Fibroblast of skin of abdomen (primary cell): ENCODE measurements at places on chromosomes 12 and 14.

DNA sequence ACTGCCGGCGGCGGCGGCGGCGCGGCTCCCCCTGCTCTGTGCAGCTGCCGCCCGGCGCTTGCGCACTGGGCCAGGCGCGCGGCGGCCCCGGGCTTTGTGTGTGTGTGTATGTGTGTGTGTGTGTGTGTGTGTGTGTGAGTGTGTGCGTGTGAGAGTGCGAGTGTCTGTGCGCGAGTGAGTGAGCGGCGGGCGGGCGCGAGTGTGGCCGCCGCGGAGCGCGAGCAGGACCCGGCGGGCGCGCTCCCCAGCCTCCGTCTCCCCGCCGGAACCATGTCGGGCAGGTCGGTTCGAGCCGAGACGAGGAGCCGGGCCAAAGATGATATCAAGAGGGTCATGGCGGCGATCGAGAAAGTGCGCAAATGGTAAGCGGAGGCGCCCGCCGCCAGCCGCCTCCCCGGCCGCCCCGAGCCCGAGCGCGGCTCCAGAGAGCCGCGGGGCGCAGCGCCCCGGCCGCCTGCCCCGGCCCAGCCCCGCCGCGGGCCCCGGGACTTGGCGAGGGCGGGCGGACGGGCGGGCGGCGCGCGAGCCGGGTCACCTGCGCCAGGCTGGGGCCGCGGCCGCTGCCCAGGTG, at the start of gene BCL7A:
Gene BCL7A, plus strand, starts transcription at position 63 of the 571 bp plus-strand sequence. Its CDS starts 208 bp downstream, at position 271.
- peak; percentile 85 for DNase-seq

GRCh38 chr12:24398605-24399004, 449.1 kb upstream of the SOX5 start:
- no peak for DNase-seq

- DNase-seq, result no peak
Measured at GRCh38 chr14:66421990-66422946, 63.9 kb upstream of the CCDC196 start.

DNA sequence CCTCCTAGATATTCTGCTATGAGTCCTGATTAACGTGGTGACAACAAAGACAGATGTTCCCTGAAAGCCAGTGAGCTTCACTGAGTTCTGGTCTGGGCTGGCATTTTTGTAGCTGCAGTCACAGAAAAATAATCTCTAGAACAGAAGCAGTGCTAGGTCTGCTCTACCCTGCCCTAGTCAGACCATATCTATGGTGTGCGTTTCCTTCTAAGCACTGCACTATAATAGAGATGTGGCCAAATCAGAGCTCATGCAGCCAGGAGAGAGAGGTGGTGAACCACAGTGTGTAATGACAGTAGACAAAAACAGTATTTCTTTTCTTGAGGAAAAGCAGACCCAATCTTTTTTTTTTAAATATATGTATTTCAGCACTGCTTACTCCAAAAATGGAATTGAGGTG, 76.3 kb downstream of the CMAS start:
- no peak for DNase-seq

DNA sequence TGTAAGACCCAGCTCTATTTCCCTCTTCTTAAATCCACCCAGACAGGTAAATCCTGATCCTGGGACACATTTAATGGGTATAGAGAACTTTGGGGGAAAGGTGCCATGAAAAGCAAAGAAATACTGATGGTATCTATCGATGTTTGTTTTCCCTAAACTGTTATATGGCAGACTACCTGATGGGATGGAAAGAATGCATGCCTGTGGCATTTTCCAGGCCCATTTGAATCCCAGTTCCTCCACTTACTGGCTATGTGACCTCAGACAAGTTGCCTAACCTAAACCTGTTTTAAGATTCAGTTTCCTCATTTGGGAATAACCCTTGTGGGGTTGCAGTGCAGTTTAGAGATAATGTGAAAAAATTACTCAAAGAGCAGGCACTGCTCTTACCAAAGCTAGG, 404.5 kb downstream of the FUT8 start:
- no peak for DNase-seq

- peak; percentile 99 for DNase-seq
Measured at GRCh38 chr14:68977718-68978171, 1.4 kb downstream of the ACTN1 start.

DNA sequence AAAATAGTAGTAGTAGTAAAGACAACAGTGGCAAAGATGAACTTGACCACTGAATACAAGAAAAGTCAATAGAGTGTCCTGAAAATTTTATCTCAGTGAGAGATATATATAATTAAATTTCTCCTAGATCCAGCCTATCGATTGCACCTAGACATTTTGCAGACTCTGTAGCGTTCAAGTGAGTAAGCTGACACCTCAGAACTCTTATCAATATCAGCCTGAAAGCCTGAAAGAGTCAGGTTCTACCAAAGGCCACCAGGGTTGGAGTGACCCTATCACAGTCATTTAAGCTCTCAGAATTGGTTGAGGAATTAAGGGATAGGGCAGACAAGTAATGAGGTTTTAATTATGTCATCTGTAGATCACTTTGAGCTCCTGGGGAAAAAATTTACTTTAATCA, 174.6 kb downstream of the SRGAP1 start:
- DNase-seq, result no peak

DNA sequence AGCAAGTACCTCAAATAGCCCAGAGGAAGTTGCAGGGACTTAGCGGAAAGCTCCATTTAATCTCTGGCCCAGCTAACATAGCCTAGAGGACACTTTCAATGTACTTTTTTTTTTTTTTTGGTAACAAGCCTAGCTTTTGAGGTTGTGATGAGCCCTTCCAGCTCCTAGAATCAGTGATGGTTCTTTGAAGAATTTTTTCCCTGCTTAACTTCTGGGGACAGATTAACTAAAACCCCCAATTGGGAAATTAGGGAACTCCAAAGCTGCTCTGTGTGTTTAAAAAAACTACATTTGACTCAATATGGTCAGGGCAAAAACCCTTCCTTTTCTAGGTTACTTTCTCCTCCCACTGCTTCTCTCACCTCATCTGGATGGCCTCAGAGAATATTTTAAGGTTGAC, 23.9 kb upstream of the ITGA5 start:
- DNase-seq, result no peak

DNA sequence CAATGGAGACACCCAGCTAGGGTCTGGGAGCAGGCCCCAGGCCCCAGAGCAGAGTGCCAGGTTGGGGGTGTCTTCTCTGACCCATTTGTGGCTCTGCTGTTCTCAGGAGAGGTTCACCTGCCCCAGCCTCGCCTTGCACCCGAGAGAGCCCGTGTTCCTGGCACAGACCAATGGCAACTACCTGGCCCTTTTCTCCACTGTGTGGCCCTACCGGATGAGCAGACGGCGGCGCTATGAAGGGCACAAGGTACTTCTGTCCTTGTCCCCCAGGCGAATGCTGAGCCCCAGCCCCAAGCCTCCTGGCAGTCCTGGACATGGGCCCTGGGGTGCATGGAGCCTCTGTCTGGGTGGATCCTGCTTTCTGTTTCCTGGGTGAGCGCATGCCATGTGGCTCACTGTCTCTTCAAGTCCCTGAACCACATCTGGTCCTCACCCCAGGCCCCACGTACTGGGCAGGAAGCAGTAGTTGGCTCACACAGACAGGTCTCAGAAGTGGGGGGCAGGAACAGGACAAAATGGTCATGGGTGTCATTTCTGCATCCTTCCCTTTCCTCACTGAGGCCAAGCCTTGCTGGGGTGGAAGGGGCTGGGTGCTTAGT, 58.2 kb downstream of the BEGAIN start:
- DNase-seq, result no peak

DNA sequence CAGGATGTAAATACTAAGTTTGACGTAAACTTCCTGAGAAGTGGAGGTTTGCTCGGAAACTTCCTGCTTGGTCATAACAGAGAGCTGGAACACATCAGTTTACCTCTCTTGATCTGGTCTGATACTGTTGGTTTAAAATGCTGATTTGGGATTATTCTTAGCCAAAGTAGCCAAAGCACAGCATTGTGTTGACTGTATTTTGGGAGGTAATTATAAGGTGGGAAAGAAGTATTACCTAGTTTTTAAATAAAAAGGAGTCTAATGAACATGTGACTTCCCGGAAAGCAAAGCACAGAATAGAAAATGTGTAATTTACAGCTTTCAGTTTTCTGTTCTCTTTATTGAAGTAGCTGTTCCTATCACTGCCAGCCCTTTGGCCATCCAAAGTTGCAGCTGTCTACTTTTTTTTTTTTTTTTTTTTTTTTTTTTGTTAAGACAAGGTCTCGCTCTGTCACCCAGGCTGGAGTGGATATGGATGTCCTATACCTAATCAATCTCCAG, 52.2 kb upstream of the SRP54 start:
- DNase-seq, result no peak

- DNase-seq, result peak; percentile 86
Measured at GRCh38 chr12:113222730-113223531, 1.7 kb downstream of the TPCN1 start.

DNA sequence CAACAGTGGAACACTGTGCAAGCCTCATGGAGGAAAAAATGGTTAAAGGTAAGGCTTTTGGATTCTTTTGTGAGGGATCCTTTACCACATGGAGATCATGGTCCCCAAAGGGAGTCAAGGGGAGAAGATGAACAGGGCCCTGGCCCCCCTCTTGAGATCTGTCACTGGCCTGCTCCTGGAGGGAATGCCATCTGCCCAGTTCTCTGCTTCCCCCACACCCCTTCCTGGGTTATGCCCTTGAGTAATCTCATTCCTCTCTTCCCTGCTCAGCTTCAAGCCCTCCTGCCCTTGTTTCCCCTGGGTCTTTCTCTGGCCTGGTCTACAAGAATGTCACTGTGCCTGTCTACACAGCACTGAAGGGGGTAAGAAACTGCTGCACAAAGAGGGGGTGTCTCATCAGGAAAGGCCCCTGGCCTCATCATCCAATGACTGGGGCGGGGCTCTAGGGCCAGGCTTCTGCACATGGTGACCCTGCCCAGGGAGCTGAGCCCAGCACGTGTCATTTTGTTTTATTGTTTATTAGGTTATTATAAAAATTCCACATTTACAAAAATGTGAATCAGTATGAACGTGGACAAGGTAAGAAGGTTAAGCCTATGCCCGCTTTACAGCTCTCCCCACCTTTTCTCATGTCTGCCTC, 30.3 kb downstream of the PIGH start:
- no peak for DNase-seq

DNA sequence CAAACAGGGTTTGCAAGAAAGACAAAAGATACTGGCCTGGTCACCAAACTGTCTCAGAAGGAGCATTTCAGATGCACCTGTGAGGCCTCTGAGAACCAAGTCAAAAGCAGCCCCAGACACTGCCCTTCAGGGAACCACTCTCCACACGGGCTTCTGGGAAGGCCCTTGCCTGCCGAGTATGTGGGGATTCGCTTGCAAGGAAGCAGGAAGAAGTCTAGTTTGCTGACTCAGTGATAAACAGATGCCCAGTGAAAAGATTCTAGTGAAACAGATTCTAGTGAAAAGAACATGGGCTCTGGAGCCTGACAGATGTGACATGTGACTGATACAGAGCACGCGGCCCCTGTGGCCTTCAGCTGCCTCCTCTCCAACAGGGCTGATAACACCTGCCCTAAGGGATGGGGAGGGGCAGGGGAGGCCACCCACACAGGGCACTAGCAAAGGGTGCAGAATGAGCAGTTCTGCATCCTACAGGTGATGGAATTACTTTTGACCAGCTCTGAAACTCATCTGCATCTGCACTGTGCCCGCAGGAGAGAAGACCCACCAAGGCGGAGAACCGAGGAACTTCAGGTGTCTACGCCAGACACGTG, 19.1 kb downstream of the AMN start:
- no peak for DNase-seq

GRCh38 chr12:116948298-116948697, 37.5 kb downstream of the FBXW8 start:
- no peak for DNase-seq

DNA sequence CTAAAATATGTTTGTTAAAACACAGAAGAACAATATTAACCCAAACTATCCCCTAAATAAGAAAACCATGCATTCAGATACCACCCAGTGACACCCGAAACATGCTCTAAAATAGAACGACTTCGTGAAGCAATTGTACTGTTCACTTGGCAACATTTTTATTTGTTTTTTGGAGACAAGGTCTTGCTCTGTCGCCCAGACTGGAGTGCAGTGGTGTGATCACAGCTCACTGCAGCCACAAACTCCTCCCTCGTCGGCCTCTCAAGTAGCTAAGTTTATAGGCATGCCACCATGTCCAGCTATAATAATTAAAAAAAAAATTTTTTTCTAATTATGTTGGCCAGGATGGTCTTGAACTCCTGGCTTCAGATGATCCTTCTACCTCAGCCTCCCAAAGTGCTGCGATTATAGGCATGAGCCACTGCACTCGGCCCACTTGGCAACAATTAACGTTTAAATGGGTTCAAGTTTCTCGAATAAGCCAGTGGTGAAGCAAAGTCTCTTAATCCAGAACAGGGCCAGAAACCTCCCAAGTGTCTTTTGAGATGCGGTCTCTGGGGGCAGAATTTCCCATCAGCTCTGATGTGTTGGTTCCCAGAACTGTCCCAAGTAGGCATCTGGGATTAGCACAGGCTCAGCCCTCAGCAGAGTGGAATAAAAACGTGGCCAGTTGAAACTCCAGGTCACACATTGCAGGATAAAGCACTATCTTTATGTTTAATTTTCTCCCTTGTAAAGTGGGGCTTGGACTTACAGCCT, 74.5 kb downstream of the TMCC3 start:
- no peak for DNase-seq

DNA sequence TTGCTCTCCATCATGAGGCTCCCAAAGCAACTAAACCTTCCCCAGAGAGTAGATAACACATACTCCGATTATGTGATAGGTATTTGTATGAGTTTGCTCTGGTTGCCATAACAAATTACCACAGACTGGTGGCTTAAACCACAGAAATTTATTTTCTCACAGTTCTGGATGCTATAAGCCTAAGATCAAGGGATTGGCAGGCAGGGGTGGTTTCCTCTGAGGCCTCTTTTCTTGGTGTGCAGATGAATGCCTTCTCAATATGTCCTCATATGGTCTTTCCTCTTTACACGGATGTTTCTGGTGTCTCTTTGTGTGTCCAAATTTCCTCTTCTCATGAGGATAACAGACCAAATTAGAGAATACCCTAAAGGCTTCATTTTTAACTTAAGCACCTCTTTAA, 285.8 kb upstream of the GRIP1 start:
- DNase-seq, result peak; percentile 47

GRCh38 chr12:89436062-89436461, 83.8 kb upstream of the DUSP6 start:
- DNase-seq, result no peak

DNA sequence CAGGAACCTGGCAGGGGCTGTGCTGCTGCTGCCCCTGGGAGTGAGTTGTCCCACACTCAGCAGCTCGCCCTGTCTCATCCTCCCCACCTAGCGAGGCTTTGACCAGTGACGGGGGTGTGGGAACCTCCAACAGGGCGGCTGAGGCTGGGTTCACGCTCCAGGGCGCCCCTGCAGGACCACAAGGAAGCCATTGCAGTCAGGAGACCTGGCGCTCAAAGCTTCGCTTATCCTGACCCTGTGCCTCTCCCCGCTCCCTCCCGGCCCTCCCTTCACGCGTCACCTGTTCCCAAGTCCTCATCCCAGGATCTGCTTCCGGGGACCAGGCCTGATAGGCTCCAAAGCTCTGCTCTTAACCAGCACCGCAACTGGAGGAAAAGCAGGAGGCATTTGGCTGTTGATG, 272.0 kb upstream of the SFSWAP start:
- no peak for DNase-seq

- DNase-seq, result peak; percentile 91
Measured at GRCh38 chr12:55619354-55620138, 17.1 kb upstream of the OR10P1 start.

- no peak for DNase-seq
Measured at GRCh38 chr14:89190765-89191513, 226.1 kb downstream of the FOXN3 start.
